Adrenal gland (tissue), 19 donors: ENCODE measurements at places on chromosomes 4 and X.

GRCh38 chr4:86185659-86186058, 174.2 kb downstream of the MAPK10 start:
- no peak for DNase-seq

- no peak for DNase-seq
Observed at GRCh38 chrX:2645563-2645962, 45.5 kb upstream of the CD99 start.

- DNase-seq: peak; percentile 58
Observed at GRCh38 chr4:24583451-24584210, 723 bp downstream of the DHX15 start.

DNA sequence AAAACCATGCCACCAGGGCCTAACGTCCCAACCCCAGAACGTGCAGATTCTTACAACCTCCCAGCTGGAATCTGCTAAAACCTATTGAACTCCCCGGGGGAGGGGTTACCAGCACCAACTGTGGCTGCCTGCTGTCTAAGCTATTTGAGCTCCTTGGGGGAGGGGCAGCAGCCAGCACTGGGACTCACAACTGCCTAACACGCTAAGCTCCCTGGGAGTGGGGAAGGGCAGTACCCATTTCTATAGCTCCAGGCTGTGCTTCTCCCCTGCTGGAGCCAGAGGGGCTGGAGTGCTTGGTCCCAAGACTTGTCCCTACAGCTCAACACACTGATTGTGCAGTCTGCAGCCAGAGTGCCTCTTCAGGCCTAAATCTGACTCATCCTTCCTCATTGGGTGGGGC, 459.8 kb upstream of the FGF16 start:
- no peak for DNase-seq

DNA sequence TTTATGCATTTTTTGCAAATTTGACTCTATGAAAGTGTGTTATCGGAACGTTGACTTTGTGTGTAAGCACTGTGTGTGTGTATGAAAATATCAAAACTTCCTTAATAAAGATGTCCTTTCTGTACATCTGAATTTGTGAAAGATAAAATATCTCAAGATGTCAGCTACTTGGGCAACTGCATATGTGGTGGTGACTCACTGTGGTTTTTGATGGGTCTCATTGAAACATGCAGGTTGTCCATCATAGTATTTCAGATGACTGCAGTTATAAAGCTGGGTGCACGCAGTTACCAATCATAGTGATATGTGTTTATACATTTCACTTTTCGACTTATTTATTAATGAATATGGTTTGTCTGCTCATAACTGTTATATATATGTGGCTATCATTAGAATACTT, 19.7 kb upstream of the BBS12 start:
- DNase-seq: no peak

GRCh38 chr4:101763576-101763975, 27.0 kb upstream of the BANK1 start:
- no peak for DNase-seq

GRCh38 chr4:57265831-57266582, 155.8 kb upstream of the IGFBP7 start:
- DNase-seq: no peak

DNA sequence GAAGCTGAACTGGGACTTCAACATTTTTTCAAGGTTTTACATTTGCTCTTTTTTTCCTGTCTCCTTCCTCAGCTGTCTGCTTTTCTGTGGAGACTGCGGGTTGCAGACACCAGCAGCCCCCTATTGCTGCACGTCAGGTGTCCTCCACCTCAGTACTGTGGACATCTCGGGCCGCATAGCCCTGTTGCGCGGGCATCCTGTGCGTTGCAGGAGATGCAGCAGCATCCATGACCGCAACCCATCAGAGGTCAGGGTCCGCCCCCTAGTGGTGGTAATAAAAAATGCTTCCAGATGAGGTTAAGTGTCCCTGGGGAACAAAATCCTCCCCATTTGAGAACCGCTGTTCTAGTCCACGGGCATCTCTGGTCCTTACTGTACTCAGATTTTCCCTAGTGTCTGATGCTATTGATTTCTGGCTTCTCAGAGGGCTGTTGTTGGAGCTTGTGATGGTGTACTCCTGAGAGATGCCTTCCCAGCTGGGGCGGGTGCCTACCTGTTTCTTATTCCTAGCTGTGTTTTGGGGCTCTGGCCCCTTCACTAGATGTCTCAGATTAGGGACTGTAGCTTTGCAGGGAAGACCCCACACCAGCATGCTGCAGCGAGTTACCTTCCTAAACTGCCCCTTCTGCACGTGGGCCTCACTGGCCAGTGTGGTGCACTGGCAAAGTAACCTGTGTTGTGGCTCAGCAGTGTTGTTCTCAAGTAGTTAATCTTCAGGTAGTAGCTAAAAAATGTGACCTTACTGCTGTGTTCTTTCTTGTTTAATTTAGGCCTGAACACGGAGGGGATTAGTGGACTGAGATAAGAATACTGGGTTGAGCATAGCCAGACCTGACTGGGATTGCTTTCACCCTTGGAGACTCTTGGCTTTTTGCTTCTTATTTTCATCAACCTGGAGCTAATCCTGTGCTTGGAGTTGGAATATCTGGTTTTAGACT, 28.2 kb downstream of the NSD2 start:
- peak; percentile 78 for DNase-seq

- no peak for DNase-seq
Observed at GRCh38 chr4:43369036-43369594, 476.6 kb downstream of the GRXCR1 start.

GRCh38 chrX:69961365-69962072, 88.2 kb downstream of the AWAT2 start:
- DNase-seq: no peak

GRCh38 chrX:15761564-15762191, 23.6 kb downstream of the CA5B start:
- DNase-seq: peak; percentile 44

GRCh38 chr4:14768449-14768848, 233.8 kb upstream of the CPEB2 start:
- no peak for DNase-seq

DNA sequence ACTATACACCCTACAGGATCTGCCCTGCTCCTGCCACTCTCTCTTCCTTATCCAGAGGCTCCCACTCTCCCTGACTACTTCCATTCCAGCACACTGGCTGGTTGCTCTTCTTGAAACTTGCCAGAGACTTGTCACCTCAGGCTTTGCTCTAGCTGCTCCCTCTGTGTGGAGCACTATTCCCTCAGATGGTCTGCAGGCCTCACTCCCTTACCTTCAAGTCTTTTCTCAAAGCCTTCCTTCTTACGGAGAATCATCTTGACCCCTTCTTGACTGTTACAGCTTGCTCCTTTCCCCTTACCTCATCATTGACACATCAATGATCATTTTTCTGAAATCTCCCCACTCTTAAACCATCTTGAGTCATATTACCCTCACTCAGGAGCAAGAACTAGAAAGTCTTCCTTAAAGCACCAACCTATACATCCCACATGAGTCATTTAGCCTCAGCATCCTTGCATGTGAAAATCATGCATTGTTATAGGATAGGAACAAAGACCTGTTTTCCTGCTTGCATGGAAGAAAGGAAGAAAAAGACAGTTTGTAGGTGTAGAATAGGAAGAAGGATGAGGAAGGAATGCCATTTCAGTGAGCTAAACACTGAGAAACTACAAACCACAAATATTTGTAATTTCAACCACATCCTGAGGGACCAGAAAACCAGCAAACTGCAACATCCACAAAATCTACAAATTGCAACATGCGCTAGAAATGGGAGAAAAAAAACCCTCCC, 55.7 kb downstream of the ANTXR2 start:
- DNase-seq: no peak

DNA sequence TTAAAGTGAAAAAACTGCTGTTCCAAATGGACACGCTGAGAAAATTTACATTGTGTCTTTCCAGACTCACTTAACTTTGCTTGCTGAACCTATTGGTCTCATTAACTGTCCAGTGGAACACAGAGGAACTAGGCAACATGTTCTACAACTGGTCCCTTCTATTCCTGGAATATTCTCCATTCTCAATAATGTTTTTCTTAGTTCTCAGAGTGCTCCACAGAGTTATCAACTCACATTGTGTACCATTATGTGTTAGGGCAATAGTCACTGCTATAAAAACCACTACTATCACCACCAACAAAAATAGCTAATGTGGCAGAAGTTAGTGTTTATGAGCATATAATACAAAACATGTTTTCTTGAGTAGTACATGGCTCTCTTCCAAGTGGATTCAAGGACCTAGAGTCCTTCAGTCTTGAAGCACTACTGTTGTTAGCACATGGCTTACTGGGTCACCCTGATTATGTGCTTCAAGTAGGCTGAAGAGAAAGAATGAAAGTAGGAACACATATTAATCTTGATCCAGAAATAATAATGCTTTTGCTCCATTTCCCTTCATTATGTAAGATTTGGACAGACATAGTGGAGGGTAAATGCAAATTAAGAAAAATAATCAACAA, 865.3 kb upstream of the HS3ST1 start:
- no peak for DNase-seq

GRCh38 chr4:87150498-87151261, 69.7 kb downstream of the KLHL8 start:
- DNase-seq: peak; percentile 77

DNA sequence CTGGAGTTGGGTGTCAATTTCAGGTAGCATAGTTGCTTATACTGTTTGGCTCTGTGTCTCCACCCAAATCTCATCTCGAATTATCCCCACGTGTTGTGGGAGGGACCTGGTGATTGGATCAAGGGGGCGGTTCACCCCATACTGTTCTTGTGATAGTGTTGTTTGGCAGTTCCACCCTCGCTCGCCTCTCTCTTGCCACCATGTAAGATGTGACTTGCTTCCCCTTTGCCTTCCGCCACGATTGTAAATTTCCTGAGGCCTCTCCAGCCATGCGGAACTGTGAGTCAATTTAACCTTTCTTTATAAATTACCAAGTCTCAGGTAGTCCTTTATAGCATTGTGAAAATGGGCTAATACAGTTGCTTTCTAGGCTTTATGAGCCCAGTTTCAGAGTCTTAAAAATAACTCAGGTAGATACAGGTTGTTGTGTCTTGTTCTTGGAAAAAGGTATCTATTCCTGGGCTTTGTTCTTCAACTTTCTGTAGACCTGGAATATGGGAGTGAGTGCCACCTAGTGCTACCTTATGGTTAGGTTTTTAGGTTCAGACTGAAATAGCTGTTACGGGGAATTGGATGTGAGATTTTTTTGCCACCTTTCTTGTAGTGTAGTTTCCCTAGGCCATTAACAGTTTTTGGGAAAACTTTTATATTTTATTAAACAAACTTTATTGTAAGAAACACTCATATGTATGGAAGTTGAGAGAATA, 15.6 kb downstream of the PGK1 start:
- DNase-seq: no peak

GRCh38 chr4:183200453-183200852, 101.4 kb downstream of the WWC2 start:
- DNase-seq: peak; percentile 90

- DNase-seq: no peak
Observed at GRCh38 chr4:169996379-169997240, 29.6 kb downstream of the MFAP3L start.

DNA sequence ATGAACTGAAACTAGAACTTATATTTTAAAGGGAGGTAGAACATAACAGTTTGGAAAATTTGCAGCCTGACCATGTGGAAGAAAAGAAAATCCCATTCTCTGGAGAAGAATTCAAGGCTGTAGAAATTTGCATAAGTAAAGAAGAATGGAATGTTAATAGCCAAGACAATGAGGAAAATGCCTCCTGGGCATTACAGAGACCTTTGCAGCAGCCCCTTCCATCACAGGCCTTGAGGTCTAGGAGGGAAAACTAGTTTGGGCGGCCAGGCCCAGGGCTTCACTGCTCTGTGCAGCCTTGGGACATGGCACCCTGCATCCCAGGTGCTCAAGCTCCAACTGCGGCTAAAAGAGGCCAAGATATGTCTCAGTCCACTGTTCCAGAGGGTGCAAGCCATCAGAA, 1506.8 kb downstream of the PCDH18 start:
- no peak for DNase-seq

DNA sequence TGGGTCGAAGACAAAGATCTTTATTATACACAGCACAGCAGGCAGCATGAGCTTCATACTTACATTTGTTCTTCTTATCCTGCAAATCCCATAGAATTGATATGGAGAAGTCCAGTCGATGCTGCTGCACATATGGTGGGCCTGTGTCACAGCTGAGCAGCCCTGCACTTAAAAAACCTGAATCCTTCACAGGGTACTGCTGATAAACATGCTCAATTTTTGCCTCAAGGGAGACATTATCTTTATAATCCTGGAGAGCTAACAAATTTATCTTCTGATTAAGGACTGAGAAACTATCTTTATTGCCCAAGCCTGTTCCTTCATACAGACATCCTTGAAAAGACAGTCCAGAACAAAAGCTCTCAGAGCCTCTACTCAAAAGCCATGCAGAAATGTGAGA, 434.4 kb upstream of the FAM47C start:
- no peak for DNase-seq

DNA sequence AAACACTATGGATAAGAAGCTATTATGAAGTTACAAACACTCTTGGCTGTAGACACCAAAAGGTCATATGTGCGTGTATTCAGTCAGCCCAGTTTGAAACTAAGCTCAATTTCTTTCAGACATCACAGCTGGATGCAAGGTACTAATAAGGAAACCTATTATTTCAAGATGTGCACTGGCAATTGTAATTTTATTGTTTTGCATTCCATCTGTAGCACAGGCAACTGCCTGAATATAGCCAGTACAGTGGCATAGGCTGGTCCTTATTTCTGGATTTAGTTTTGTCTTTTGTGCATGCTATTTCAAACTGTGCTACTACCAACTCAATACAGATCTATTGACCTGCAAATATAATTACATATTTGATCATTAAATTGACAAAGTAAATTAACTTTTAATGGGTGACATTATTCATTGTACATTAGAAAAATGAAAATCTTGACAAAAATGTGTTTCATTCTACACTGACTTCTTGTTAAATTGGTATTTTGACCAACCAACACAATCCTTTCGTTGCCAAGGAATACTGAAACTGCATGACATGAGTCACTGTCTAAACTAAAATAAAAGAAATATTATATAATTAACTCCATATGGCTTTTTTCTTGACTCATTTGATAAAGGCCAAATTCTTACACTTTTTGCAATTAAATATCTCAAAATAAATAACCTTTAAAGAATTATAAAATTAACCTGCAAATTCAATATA, 594.3 kb upstream of the ADGRL3 start:
- no peak for DNase-seq

- DNase-seq: no peak
Observed at GRCh38 chr4:20176881-20177280, 74.8 kb upstream of the SLIT2 start.

DNA sequence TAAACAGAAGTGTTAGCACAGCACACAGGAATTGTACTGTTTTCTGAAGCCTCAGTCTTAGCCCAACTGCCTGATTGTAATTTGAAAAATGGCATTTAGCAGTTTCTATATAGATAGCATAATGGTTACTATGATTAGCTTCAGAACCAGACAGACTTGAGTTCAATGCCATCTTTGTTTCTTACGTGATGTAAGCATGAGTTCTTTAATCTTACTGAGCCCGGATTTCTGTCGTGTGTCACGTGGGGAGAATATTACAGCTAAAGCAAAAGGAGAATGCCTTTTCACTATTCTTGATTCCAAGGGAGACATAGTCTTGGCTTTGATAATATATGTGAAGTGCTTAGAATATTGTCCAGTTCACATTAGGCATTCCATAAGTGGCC, 407.3 kb downstream of the STIM2 start:
- no peak for DNase-seq
